ENCODE measurements at places on chromosomes 16 and 17.

DNA sequence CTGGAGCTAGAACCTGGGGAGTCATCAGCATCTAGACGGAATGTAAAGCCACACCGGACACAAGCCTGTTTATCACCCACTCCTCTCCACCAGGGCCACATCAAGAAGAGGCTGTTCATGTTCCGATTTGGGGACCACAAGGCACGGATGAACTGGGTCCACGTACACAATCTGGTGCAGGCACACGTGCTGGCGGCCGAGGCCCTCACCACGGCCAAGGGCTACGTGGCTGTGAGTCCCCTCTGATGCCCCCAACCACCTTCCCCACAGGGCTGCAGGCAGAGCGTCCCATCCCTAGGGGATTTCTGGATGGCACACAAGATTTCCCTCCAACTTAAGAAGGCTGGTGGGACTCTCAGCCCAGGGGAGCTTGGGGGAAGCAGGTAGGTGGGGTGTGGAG lies 19.1 kb downstream of the SDR42E2 start:
- no peak for DNase-seq

DNA sequence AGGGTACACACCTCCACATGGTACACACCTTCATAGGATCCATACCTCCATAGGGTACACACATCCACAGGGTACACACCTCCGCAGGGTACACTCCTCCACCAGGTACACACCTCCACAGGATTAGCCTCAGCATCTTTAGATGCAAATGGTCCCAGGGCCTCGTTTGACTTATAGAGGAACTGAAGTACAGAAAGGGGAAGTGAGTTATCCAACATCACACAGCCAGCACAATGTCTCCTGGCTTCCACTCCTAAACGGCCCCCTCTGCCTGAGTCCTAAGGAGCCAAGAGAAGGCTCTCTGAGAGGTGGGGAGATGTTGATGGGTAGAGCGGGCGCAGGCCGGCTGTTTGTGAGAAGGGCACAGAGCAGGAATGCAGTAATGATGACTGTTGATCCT lies 12.0 kb downstream of the FOXN1 start:
- no peak for DNase-seq

DNA sequence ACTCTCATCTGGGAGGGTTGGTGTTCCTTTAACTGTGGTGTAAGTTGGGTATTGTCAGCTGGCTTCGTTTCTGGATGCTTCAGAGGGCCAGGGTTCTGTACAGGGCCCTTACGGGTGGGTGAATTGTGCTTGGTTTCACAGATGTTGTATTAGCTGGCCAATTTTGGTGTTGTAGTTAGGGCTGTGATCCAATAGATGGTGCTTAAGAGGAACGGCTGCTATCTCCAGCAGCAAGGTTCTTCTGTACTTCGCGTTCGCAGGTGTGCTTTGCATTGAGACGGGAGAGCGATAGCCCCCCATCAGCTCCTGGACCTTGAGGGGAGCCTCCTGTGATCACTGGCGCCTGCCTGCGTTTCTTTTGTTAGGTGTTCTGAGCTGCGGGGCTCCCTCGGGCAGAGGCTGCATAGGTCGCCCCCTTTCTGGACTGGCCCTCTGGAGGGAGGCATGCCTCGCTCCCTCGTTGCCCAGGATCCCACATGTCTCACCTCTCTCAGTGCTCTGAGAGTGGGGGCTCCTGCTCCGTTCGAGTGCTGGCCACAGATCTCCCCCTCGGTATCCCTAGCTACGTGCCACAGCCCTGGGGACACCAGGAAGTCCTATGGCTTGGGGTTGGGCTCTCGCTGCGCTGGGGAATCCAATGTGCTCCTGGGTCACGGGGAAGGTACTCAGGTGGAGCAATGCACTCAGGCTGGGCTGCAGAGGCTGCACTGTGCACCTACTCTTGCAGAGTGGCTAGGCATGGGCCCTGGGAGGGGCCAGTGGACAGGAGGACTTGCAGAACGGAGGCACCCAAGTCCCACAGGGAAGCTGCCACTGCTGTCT lies 837 bp upstream of the PRDM7 start:
- DNase-seq: no peak

- DNase-seq: no peak
Observed at GRCh38 chr17:11705111-11705510, 106.8 kb downstream of the DNAH9 start.

DNA sequence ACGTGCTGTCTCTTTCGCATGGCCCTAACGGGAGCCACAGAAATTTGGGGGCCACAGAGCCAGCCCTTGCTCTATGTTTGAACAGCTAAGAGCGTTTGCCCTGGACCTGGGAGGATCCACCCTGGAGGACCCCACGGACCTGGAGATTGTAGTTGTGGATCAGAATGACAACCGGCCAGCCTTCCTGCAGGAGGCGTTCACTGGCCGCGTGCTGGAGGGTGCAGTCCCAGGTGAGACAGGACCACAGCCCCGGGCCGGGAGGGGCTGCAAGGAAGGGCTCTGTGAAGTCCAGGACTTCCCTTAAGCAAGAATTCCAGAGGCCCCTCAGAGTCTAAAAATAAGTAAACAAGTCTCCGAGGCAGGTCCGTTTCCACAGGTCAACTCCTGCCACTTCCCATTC lies 11.9 kb downstream of the CDH15 start:
- DNase-seq: no peak

GRCh38 chr16:17939122-17939536 lies 397.4 kb downstream of the NPIPA8 start:
- no peak for DNase-seq

GRCh38 chr17:57270801-57271245 lies 14.5 kb downstream of the MSI2 start:
- DNase-seq: no peak

GRCh38 chr17:38416840-38417209 lies 11.4 kb upstream of the ARHGAP23 start:
- DNase-seq: no peak

DNA sequence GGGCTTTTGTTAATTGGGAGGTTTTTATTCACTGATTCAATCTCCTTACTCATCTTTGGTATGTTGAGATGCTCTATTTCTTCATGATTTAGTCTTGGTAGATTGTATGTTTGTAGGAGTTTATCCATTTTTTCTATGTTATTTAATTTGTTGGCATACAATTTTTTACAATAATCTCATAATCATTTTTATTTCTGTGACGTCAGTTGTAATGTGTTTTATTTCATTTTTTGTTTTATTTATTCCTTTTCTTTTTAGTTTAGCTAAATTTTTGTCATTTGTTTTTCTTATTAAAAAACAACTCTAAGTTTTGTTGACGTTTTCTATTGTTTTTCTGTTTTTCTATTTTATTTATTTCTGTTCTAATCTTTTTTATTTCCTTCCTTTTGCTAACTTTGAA lies 389.8 kb downstream of the HS3ST3B1 start:
- DNase-seq: no peak

DNA sequence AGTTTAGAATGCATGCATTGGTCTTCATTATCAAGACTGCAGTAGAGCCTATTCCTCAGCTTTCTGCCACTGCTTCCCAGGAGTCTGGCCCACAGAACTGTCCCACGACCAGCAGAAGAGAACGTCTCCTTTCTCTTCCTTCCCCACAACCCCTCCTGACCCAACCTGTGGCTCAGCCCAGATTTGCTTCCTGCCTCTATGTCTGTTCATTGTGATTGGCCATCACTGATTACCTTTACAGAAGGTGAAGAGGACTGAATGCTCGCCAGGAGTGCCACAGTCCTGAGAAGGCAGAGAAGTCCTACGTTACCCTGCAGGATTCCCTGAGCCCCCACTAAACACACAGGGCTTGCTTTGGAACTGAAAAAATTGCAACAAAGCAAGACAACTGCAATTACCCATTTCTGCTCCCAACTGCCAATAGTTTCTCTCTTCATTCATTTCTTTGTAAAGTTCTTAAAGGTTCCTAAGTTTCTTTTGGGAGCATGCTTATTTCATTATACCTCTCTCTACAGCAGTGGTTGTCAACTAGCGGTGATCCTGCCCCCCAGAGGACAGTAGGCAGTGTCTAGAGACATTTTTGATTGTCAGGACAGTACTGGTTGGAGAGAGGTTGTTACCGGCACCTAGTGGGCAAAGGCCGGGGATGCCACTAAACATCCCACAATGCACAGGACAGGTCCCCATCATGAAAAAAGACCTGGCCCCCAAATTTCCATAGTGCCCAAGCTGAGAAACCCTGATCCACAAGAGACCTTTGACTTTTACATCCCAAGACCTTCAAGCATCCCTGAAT lies 4.5 kb upstream of the NAT9 start:
- DNase-seq: no peak

- no peak for DNase-seq
Observed at GRCh38 chr17:76565728-76566612, 19.7 kb downstream of the ST6GALNAC2 start.

DNA sequence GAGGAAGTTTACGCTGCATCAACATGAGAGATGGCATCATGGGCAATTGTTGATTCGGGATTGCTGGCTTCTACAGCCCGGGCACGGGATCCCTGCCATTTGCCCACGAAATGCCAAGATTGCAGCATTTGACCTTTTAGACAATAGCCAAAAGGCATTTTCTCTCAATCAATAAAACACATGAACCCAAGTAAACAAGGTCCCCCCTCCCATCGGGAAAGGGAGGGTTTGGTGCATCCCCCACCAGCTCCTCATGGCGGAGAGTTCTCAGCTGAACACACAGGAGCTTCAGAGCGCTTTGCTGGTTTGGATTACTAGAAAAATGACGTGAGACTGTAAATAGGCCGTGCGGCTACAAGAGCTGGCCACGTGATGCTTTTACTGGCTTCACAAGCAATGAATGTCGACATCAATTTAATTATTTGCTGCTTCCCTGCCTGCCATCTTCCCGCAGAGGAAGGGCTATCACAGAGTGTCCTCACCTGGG lies 147.6 kb downstream of the C16orf95 start:
- no peak for DNase-seq

- no peak for DNase-seq
Observed at GRCh38 chr17:36608794-36609497, 7.6 kb downstream of the MRM1 start.

- no peak for DNase-seq
Observed at GRCh38 chr17:59616253-59616920, 3.3 kb upstream of the CLTC start.

- DNase-seq: no peak
Observed at GRCh38 chr17:58032691-58033415, 25.8 kb upstream of the SRSF1 start.

- no peak for DNase-seq
Observed at GRCh38 chr17:19335951-19336631, 26.4 kb downstream of the B9D1 start.

GRCh38 chr17:18954321-18954720 lies 2.4 kb downstream of the SLC5A10 start:
- no peak for DNase-seq

DNA sequence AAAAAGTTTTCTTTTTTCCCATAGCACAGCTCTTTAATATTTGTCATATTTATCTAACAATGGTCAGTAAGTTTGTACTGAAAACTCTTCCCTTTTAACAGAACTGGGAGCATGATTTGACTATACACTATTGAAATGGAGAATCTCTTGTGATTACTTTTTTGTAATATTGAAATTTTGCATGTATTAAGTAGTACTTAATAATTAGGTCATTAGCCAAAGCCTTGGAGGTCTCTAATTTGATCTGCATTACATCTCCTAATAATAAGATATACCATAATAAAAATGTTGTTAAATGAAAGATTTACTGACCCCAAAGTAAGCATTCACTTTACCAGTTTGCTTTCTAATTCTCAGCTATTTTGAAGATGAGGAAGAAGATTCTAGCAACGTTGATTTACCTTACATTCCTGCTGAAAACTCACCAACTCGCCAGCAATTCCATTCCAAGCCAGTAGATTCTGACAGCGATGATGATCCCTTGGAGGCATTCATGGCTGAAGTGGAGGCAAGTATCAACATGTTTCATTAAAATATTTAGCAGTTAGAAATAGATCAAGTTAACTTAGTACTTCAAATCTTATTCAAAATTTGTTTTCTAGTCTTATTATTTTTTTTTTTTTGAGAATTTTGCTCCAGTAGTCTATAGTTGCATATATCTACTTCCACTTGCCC lies 18.2 kb downstream of the DDX42 start:
- no peak for DNase-seq

DNA sequence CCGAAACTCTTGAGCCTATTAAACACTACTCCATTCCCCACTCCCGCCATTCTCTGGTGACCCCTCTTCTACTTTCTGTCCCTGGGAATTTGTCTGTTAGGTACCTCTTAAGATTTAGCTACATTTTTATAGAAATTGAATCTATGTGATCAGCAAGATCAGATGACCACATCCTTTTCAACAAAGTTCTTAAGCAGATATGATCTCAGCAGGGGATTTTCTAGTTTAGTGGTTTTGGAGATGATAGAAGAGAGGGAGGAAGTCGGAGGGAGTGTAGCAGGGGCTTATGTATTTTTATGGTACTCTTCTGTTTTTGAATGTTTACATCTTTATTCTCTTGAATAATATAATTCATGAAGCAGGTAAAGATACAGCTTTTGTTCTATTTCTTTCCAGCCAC lies 40.8 kb downstream of the RPA1 start:
- DNase-seq: no peak

DNA sequence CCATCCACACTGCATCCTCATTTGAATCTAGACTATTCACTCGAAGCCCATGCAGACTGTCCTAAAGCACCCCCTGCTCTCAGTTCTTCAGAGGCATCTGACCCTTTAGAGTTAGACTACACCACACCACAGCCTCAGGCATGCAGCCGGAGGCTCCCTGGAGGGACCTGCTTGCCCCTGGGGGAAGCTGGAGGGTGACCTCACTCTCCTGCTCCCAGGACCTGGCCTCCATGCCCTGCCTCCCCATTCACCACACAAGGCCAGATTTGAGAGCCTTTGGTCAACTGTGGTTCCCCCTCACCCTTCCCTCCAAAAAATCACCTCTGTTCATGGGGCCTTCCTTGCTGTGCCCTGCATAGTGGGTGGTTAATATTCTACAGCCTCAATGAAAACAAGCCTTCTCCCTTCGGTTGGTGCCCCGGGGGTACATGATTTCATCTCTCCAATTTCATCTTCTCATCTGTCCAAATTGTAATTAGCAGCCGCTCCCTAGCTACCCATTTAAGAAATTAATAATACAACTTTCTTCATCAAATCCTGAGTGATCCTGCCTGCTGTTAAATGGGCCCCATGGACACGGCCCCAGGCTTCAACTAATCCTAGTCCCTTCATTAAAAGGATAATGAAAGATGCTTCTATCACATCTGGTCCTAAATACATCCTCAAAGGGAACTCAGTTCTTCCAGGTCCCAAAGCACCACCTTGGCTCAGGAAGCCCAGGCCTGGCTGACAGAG lies 24.4 kb downstream of the ABCC12 start:
- no peak for DNase-seq

DNA sequence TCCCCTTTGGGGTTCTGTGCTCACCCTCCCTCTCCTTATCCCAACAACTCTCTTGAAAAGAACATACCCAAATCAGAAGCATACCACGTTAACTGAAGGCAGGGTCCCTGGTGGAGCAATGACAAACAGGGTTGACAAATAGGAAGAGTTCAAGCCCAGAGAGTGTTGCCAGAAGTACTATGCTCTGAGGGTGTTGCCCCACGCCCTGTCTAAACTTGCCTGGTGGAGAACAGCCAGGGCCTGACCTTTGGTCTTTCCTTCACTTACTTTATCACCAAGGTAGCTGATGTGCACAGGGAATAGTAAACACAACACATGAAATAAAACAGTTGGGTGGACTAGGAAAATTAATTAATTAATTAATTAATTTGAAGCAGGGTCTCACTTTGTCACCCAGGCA lies 23.3 kb downstream of the ZNF75A start:
- no peak for DNase-seq
